ENCODE measurements at places on chromosomes 16 and 17.
A peak's percentile ranks its signal among the peaks of the same experiment; 100 is the strongest.

GRCh38 chr16:31074814-31075183 lies 577 bp downstream of the ZNF646 start:
- DNase-seq = no peak

DNA sequence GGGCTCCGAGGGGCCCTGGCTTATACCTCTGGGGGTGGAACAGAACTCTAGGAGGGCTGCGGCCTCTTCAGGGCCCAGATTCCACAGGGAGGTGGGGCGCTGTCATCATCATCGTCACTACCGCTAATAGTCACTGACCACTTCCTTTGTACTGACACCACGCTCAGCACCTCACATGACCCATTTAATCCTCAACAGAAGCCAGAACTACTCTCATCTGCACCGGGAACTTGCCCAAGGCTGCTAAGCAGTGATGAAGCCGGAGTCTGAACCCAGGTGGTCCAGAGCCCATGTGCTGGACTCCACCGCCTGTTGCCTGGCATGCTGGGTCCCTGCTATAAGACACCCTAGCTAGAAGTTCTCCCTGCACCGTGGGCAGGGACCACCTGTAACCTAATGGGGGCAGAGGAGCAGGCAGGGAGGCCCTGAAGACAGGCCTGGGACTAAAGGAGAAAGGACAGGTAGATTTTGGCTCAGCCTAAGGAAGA lies 12.0 kb downstream of the UNC13D start:
- peak; percentile 60 for DNase-seq

GRCh38 chr16:16992975-16993765 lies 477.6 kb downstream of the XYLT1 start:
- DNase-seq = peak; percentile 10

GRCh38 chr17:42944211-42944610 lies 20.0 kb downstream of the AARSD1 start:
- no peak for DNase-seq

DNA sequence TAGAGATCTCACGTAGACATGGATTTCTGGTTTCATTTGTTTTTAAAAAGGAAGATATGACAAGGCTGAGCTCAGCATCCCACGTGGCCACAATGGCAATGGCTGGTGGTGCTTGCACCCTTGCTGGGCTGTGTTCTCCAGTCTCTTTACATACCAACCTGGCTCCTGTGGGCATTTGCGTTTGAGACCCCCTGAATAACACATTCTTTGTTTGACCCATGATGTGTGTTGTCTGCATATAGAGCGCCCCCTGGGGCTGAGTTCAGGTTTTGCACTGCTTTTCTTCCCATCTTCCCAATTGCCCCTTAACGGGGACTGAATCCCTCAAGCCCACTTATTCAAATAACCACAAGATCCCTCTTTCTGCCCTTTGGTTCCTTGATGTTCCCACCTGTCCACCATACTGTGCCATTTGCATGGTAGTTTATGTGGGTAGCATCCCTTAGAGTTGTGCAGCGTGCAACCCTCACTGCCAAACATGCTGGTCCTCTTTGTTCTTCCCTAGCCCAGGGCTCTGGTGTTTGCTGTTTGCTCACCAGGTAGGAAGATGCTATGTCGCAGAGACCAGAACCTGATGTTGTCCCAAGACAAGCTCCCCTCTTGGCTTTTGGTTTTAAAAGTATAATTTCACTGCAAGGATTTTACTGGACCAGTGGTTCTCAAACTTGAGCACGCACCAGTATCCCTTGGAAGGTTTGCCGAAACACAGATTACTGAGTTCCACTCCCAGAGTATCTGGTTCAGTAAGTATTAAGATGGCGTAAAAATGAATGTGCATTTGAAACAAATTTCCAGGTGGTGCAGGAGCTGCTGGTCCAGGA lies 38.5 kb upstream of the NKD1 start:
- peak; percentile 33 for DNase-seq

GRCh38 chr16:188674-189073 lies 8.4 kb downstream of the HBQ1 start:
- DNase-seq = peak; percentile 23

DNA sequence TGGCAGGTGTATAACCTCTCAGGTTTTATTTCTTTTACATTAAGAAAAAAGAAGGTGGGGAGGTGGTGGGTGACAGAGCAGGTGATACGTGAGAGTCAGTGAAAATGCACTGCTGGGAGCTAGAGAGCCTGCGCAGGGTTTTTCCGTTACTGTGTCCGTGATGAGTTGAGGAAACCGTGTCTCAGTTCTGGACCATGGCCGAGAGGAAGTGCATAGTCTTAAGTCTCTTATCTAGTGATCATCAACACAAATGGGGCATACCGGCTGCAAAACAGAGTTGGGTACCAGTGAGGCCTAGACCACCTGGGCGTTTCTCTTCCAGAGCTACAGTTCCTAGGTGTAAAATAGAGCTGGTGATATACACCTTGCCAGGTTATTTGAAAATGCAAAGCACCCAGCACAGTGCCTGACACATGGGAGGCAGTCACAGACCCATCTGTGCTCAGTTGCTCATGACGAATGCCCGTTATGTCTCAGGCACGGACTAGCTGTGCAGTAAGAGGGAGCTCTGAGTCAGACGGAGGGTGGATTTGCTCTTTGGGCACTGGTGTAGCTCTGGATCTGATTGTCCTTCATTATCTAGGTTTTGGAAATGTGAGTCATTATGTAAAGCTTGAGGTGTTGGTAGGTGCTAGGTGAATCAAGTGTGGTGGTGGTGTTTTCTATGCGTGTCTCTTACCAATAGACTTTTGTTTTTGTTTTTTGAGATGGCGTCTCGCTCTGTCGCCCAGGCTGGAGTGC lies 60.9 kb downstream of the RPTOR start:
- DNase-seq = peak; percentile 75

DNA sequence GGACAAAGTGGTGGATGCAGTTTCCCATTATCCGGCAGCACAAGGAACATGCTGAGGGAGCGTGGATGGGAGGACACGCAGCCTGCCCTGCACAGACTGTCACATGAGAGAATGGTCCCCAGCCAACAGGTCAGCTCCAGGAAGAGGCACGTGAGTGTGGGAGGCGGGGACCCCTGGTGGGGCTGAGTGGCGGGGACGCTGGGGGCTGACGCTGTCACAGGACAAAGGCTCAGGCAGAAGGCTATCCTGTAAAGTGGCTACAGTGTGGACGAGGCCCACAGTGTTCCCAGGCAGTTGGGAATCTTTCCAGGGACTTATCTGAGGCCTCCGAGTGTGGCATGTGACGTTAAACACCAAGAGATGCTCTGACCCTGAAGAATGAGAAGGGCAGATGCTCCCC lies 30.4 kb downstream of the MBTPS1 start:
- DNase-seq = no peak

- DNase-seq = no peak
Measured at GRCh38 chr17:27834571-27834970, 34.2 kb upstream of the NOS2 start.

DNA sequence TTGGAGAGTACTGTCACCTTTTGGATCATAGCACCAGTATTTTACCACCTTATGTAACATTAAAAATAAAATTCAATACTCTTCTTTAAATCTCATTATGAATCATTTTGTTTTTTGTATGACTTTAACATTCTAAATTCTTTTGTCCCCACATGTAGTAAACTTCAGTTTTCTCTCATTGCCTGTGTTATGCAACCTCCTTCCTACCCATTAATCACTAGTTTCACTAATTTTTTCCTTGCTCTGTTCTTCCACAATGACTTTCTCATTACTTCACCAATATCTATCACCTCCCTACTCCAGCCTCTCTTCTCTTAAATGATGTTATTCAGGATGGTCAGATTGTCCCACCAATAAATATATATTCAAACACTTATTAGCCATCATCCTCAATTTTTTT lies 68.7 kb downstream of the TTC19 start:
- no peak for DNase-seq

- DNase-seq = no peak
Measured at GRCh38 chr17:32496395-32497073, 9.7 kb downstream of the CDK5R1 start.

- DNase-seq = no peak
Measured at GRCh38 chr16:10729104-10730048, 14.3 kb upstream of the NUBP1 start.

GRCh38 chr16:2854700-2855309 lies 3.2 kb downstream of the PRSS22 start:
- no peak for DNase-seq

- peak; percentile 91 for DNase-seq
Measured at GRCh38 chr16:11354733-11355574, 9.7 kb downstream of the RMI2 start.

DNA sequence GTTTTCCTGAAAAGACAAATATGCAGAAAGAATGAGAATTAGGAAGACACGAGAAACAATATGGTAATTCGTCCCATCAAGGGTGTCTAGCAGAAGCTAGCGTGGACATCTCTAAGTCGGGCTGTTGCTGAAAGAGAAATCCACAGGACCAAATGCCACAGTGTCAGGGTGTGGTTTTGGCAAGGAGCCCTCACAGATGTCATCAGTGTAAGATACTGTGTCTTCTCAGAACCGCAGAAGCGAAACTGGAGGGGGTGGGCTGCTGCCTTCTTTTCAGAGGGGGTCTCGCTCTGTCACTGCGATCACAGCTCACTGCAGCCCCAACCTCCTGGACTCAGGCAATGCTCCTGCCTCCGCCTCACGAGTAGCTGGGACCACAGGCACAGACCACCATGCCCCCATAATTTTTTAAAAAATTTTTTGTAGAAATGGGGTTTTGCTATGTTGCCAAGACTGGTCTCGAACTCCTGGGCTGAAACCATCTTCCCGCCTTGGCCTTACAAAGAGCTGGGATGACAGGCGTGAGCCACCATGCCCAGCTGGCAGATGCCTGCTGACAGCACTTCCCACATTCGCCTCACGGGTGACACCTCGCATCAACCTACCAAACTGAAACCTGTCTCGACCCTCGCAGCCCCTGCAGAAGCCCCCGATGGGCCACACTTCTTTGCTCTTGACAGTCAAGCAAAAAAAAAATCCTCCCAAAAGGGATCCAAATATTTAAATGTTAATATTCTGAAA lies 26.2 kb downstream of the TRAP1 start:
- DNase-seq = no peak

- no peak for DNase-seq
Measured at GRCh38 chr17:7590743-7591142, 849 bp upstream of the SOX15 start.

DNA sequence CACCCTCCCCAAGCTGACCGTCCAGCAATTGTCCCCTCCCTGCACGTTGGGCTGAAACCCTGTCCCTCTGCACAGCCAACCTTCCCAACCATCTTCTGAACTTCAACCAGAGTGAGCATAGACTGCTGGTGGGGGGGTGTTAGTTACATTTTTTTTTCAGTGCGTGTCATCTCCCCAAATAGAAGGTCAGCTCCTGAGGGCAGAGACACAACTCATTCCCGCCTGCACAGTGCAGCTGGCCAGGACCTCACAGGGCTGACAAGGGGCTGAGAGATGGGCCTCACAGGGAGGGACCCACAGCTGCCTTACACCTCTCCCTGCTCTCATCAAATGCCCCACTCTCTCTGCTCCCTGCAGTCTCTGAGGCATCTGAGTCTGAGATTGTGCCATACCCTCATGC lies 8.4 kb downstream of the SRL start:
- DNase-seq = no peak

DNA sequence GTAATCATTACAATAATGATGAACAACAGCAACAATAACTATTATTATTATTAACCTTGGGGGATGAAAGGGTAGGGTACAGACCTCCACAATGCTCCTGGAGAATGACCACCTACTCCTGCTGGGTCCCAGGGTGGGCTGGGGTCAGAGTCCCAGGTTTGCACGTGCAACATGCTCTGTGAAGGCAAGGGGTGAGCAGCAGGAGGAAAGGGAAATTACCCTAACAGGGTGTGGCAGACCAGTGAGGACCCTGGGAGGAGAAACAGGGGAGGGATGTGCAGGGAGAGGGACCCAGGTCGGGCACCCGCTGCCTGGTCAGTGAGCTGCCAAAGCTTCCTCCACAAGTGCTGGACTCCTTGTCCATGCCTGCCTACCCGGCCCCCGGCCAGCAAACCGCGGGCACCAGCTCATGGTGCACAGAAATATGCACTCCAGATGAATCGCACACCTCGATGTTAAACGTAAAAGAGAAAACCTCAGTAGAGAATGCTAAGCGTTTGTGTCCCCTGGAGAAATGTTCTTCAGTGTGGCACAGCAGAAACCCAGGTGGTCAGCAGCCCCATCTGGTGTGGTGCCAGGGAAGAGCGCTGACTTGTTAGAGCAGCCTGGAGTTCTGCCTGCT lies 767.1 kb downstream of the KCNJ18 start:
- DNase-seq = no peak

- no peak for DNase-seq
Measured at GRCh38 chr16:85781695-85782370, 17.5 kb downstream of the EMC8 start.
